Hair follicle dermal papilla cell (primary cell): ENCODE measurements at places on chromosomes 7 and 10. TPM values are rescaled to one million over a fixed set of nuclear protein-coding genes. Genes with fewer than 3 reads are reported as not detected.

ORC5 gene
- total RNA-seq = 14.2 and 16.6 TPM in 2 replicates

SPDYE2 gene
- total RNA-seq = not detected in 2 replicates

MXI1 gene
- 17.0 and 20.4 TPM in 2 replicates for total RNA-seq

MUC12 gene
- total RNA-seq = under 0.01 TPM in 1 of 2 replicates, not detected in the other

METTL27 gene
- total RNA-seq = 9.0 and 9.4 TPM in 2 replicates

AGBL3 gene
- 0.73 and 1.3 TPM in 2 replicates for total RNA-seq

FOXP2 gene
- 13.1 and 20.8 TPM in 2 replicates for total RNA-seq

CNPY1 gene
- not detected in 2 replicates for total RNA-seq

HECTD2 gene
- 11.2 and 15.6 TPM in 2 replicates for total RNA-seq

FBXW4 gene
- total RNA-seq = 69.3 and 70.8 TPM in 2 replicates

PAPOLB gene
- under 0.01 and 0.16 TPM in 2 replicates for total RNA-seq

SYT15B gene
- total RNA-seq = under 0.01 TPM in 1 of 2 replicates, not detected in the other

PDZD7 gene
- 1.5 and 2.1 TPM in 2 replicates for total RNA-seq

TCF7L2 gene
- total RNA-seq = 15.9 and 20.4 TPM in 2 replicates

PVRIG gene
- total RNA-seq = not detected in 2 replicates

FGL2 gene
- total RNA-seq = 0.16 and 0.49 TPM in 2 replicates

FAM13C gene
- total RNA-seq = 0.49 and 1.6 TPM in 2 replicates

HABP2 gene
- under 0.01 TPM in 1 of 2 replicates, not detected in the other for total RNA-seq

CLRN3 gene
- not detected in 2 replicates for total RNA-seq

PLEKHS1 gene
- total RNA-seq = 0.16 and 0.24 TPM in 2 replicates
